ENCODE measurements at places on chromosomes 4 and X.

DNA sequence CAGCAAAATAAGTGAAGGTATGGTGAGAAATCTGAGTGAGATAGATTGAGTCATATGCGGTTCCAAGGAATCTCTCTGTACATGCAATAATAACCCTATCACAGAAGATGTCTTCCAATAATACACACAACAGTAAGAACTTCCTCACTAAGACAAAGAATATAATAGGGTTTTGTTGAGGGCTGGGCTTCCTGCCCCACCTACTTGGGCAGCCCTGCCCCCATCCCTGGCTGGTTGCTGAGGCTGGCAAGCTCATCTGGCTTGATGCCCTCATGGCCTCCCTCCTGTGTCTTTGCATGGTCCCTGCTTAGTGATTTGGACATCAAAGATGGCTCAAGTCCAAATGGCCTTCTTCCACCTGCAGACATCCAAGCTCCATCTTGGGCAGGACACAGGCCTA lies 2.7 kb downstream of the GEMIN8 start:
- DNase-seq, result no peak

DNA sequence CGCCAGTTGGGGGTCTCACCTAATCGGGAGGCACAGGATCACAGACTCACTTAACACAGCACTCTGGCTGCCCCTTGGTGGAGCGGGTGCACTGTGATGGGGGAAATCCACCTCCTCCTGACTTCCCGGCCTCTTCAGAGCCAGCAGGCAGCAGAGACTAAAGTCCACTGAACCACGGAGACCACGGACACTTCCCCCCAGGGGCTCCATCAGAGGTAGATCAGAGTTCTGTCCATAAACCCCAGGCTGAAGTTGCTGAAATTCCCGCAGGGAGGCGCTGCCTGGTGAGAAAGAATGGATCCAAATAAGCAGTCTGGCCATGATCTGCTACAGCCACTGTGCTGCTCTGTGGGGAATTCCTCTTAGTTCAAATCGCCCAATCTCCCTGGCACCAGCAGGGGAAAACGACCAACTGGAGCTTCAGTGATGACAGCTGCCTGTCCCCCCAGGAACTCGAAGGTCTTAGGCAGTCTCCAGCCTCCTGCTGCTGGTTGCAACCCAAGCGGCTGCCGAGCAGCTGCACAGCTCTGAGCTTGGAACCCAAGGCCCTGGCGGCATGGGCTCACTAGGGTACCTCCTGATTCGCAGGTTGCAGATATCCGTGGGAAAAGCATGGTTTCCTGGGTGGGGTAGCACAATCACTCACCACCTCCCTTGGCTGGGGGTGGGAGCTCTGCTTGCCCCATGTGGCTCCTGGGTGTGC lies 106.9 kb upstream of the DCAF12L2 start:
- no peak for DNase-seq

DNA sequence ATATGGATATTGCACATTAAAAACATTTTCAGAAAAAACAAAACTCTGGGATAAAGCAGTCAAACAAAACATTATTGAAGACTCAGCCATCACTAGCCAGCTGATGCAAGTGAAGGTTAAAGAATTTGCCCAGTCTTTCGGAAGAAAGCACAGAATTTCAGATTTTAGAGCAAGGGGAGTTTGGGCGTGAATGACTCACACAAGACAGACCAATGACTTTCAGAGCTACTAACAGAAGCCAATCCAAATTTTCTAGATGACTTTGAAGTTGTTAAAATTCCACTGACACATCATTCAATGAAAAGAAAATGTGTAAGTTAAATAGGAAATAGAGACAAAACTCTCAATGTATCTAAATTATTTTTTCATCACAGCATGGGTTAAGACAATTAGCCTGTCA lies 4.0 kb downstream of the MRFAP1L1 start:
- no peak for DNase-seq

GRCh38 chrX:72123471-72124185 lies 8.1 kb downstream of the RTL5 start:
- DNase-seq, result peak; percentile 80

GRCh38 chr4:115841871-115842270 lies 728.5 kb upstream of the NDST4 start:
- DNase-seq, result no peak

- DNase-seq, result no peak
These were observed 155.5 kb downstream of the SLC7A11 start for GRCh38 chr4:138086611-138087041.

- DNase-seq, result no peak
These were observed 136.7 kb upstream of the C1QTNF7 start for GRCh38 chr4:15291122-15291521.

- no peak for DNase-seq
These were observed 65.7 kb upstream of the TTC29 start for GRCh38 chr4:147011411-147011810.

GRCh38 chrX:97563531-97564133 lies 679.9 kb downstream of the RPA4 start:
- DNase-seq, result peak; percentile 19

DNA sequence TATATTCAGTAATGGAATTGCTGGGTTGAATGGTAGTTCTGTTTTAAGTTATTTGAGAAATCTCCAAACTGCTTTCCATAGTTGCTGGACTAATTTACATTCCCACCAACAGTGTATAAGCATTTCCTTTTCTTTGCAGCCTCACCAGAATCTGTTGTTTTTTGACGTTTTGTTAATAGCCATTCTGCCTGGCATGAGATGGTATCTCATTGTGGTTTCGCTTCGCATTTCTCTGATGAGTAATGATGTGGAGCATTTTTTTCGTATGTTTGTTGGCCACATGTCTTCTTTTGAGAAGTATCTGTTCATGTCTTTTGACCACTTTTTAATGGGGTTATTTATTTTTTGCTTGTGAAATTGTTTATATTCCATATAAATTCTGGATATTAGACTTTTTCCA lies 13.6 kb upstream of the MAGED4B start:
- DNase-seq, result no peak

GRCh38 chrX:6151971-6152370 lies 76.7 kb downstream of the NLGN4X start:
- no peak for DNase-seq

DNA sequence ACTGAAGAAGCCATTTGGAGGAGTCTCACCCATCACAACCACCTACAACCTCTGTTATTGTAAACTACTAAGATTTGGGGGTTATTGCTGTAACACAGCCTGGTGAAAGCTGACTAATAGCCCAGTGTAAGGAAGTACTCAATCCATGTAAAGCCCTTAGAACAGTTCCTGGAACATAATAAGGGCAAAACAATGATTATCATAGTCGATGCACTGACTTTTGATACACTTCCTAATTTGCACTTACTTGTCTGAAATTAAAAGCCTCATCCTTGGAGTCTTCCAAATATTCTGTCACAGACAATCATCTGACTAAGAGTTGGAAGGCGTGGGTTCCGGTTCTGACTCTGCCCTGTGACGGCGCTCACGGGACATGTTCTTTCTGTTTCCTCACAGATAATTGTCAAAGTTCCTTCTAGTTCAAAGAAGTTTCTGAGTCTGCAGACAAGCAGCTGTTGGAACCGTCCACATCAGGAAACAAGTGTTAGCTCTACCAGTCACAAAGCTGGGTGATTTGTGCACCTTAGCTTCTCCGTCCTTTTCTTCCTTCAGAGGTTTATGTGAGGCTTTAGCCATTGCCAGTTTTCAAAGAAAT lies 33.4 kb upstream of the RASGEF1B start:
- peak; percentile 78 for DNase-seq

DNA sequence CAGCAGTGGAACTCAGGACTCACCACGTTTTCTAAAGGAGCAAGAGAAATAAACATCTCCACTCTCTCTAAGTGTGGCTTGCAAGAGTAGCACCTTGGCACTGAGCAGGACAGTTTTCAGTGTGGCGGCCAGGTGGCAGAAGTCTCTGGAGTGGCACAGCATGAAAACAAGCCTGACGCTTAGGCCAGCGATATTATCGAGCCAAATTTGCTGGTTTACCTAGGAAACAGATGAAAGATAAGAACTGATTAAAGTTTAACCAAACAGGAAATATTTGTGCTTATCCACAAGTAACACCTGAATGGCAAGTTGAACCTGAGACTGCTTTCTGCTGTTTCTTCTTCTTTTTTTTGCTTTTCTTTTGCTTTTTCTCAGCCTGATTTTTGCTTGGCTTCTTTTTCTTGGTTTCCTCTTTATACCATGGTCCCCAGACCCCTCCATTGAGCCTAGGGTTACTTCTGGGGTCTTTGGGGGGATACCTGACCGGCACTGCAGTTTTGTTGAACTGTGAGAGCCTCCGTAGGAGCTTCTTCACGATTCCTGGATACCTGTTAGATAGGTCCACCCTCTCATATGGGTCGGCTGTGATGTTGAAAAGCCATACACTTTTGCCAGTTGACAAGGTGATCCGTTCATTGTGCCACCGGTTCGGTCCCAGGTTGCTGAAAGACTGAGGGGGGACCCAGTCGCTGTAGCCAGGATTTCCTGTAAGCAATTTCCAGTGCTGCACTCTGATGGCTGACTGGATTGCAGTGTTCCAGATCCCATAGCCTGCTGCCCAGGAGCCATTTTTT lies 77.3 kb downstream of the ARSJ start:
- peak; percentile 13 for DNase-seq

DNA sequence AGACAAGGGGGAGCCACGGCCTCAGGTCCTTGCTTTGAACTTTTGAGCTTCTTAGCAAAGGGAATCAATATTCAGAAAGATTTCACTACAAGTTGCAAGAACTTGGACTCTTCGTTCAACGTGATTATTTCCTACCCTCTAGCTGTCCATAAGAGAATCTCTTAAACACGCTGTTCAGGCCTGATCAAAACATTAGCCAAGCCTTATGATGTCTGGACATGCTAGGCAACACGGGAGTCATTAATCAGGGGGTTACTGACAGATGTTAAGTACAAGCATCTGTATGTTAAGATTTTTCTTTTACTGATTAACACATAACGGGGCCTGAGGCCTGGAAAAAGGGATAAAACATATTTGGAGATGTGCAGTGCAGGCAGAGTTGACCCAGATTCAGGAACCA lies 138.9 kb upstream of the IL1RAPL2 start:
- no peak for DNase-seq

DNA sequence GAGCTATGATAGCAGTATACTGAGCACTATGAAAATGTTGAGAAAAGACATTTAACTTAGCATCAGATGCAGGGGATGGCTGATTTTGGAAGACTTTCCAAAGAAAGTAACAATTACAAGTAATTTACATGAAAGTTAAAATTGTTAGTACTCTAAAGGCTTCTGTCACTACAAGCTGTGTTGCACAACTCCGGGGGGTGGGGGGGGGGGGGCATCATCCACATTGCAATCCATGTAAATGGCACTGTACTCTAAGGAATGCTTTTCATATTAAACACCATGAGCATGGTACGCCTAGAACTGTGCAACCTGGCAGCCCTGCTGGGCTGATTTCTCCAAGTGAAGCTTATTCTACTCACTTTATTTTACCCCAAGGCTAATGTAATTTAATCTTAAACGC lies 363.4 kb downstream of the TMA16 start:
- no peak for DNase-seq

GRCh38 chrX:95318882-95319281 lies 1365.8 kb upstream of the DIAPH2 start:
- no peak for DNase-seq

DNA sequence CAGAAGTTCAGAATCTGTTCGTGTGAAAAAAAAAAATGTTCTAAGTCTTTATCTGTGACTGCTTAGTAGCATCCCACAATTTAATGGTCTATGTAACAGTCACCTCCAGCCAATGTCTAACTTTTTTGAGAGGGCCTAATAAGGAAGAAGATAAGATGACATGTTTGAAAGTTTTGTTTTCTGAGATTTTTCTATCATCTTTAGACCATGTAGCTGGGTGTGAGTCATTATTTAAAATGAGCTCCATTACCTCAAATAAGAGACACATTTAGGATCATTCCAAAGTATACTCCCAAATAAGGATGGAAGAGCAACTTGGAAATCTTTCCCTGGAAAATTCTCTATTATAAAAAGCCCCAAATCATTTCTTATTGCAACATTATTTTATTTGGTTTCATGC lies 28.2 kb upstream of the MCF2 start:
- no peak for DNase-seq

- no peak for DNase-seq
These were observed 707 bp upstream of the OTUD4 start for GRCh38 chr4:145181091-145181501.

DNA sequence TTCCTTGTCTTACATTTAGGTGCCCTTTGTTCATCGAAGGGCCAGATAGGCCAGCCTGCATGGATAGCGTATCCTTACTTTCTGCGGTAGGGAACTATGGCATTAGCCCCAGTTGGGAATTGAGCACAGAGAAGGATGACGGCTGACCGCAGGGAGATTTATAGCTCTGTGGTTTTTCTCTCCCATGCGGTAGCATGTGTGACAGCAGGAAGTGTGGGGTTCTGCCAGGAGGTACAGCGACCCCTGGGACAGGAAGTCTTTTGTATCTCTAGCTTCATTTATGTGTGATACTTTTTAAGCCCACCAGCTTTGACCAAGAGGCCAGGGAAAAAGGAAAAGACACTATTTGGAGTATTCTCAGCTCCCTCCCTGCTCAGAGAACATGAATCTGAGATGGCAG lies 33.1 kb downstream of the GAB3 start:
- DNase-seq, result no peak

- DNase-seq, result no peak
These were observed 20.2 kb downstream of the PJA1 start for GRCh38 chrX:69144838-69145680.

DNA sequence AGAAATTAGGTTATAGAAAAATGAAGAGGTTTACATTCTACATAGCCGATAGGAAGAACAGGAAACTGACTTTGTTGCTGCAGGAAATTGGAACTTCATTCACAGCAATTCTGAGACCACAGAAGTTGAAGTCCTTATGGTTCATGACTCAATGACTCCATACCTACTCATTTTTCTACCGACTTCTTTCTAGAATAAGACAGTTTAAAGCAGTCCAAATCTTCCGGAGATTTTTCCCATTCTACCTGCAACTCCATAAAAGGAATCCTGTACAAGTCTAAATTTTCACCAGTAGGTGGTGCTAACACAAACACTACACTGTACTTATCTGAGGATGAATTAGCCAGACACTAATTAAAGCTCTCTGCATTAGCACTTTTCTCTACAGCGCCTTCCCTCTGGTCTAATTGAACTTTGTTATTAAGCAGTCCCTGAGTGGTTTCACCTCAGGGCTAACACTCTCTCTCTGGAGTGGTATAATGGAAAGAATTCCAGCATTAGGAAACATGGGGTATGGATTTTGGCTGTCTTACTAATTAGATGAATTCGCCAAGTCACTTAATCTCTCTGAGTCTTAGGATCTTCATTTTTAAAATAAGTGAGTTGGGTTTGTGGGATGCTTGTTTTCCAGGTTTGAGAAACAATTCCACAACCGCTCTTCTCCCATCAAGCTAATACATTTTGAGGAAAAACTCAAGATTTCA lies 167.9 kb downstream of the SMIM20 start:
- no peak for DNase-seq

DNA sequence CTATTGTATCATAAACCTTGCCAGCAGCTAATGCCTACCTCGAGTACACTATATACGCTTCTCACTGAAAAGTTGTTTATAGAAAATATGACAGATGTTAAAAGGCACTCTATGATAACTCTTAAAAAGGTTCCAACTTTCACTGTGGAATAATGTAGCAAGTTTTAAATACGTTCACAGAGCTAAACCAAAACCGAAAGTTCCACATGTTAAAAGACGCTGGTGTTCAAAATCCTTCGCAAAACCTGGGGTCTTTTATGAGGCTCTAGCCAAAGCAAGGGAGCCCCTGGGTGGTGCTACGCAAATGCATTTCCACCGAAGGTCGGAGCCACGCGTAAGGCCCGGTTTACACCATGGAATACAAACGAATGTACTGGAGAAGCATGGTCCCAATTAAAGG lies 103.7 kb upstream of the TENM3 start:
- peak; percentile 8 for DNase-seq
